ENCODE measurements at places on chromosomes 3 and 15.

DNA sequence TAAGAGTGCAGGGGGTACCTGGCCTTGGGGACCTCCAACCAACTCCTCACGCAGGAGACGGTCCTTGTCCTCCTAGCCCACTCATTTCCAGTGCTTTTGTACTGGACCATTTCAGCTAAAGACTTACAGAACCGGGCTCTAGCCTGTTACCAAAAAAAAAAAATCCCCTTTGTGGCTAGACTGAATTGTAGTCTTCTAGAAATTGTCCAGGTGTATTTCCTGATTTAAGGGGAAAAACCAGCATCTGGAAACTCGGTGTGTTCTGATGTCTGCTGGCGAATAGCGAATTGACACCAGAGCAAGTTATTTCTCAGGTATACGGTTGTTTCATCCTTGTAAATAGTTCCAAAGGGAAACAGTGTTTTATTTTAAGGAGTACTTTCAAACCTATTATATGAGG lies 21.1 kb upstream of the MINDY4B start:
- no peak for DNase-seq

- DNase-seq = no peak
These were observed 91.3 kb downstream of the PDE8A start for GRCh38 chr15:85072917-85073316.

- DNase-seq = no peak
These were observed 693.0 kb downstream of the NR2F2 start for GRCh38 chr15:97023488-97023844.

- no peak for DNase-seq
These were observed 22.1 kb downstream of the CNTN3 start for GRCh38 chr3:74592359-74592758.

- DNase-seq = no peak
These were observed 79.8 kb downstream of the ADCY5 start for GRCh38 chr3:123369085-123369484.
